ENCODE measurements at places on chromosomes 4 and X.

DNA sequence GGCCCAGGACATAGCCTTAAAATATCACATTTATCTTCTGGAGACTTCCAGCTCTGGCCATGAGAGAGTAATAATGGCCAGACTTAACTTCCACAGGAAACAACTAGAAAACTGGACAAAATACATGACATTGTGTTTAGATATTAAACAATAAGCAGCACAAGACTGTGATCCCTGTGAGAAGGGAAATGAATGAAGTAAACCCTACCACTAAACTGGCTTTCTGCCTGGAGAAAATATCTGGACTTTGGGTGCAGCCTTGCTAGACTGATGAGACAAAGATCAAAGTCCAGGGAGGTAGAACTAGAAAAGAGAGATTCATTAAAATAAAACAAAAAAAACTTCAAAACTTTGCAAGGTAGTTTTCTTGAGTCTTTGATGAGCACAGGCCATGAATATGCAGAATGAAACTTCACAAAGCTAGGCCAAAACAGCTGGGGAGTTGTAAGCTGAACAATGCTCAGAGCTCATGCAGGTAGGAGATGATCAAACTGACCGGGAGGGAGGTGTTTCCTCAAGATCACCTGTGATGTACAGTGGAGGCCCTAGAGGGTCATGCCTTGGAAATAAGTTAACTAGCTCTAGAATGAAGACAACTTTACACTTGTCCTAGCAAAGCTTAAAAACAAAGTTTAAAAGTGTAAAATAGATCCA is 147.0 kb upstream of the SH3RF1 start:
- DNase-seq = no peak

DNA sequence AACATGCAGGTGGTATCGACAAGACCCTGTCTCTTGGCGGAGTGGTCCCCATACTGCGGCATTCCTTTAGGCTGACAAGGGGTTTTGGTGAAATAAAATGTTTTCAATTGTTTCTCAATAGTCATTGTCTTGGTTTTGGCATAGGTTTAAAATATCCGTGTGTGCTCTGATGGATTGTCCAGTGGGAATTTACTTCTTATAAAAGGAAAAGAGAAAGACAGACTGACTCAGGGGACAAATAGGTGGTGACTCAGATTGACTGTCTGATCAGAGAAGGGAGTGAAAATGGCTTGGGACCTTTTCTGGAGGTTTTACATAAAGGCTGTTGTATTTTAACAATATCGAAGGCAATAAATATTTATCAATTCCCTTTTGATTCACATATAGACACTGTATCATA is 129.8 kb downstream of the SORBS2 start:
- DNase-seq = no peak

- DNase-seq = no peak
Observed at GRCh38 chr4:160284516-160284915, 1181.6 kb downstream of the RAPGEF2 start.

DNA sequence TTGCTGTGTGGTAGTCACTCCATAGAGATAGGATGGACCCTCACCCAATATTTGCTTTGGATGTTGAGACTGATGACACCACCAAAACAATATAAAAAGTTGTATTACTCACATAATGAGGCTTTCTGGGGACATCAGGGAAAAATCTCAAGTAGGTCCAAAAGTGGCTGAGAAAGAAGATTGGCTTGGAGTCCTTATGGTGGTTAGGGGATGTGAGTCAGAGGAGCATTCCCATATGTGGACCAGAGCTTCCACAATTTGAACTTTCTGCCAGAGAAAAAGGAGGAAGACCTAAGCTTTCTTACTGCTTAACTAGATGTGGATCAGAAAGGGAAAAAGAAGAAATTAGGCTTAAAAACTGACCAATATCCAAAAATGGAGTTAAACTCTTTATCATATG is 460.5 kb downstream of the SH3BGRL start:
- no peak for DNase-seq

GRCh38 chrX:43870011-43870410 is 12.2 kb downstream of the MAOB start:
- DNase-seq = no peak

GRCh38 chr4:173835903-173836302 is 305.9 kb upstream of the HAND2 start:
- no peak for DNase-seq

GRCh38 chr4:74369855-74370254 is 4.9 kb downstream of the EREG start:
- DNase-seq = no peak

GRCh38 chrX:107508925-107509324 is 59.5 kb downstream of the FRMPD3 start:
- DNase-seq = no peak

- DNase-seq = no peak
Observed at GRCh38 chr4:183716302-183716701, 57.2 kb downstream of the TRAPPC11 start.

- no peak for DNase-seq
Observed at GRCh38 chr4:10081218-10081606, 35.4 kb downstream of the WDR1 start.

- no peak for DNase-seq
Observed at GRCh38 chr4:188015025-188015940, 19.7 kb downstream of the ZFP42 start.

DNA sequence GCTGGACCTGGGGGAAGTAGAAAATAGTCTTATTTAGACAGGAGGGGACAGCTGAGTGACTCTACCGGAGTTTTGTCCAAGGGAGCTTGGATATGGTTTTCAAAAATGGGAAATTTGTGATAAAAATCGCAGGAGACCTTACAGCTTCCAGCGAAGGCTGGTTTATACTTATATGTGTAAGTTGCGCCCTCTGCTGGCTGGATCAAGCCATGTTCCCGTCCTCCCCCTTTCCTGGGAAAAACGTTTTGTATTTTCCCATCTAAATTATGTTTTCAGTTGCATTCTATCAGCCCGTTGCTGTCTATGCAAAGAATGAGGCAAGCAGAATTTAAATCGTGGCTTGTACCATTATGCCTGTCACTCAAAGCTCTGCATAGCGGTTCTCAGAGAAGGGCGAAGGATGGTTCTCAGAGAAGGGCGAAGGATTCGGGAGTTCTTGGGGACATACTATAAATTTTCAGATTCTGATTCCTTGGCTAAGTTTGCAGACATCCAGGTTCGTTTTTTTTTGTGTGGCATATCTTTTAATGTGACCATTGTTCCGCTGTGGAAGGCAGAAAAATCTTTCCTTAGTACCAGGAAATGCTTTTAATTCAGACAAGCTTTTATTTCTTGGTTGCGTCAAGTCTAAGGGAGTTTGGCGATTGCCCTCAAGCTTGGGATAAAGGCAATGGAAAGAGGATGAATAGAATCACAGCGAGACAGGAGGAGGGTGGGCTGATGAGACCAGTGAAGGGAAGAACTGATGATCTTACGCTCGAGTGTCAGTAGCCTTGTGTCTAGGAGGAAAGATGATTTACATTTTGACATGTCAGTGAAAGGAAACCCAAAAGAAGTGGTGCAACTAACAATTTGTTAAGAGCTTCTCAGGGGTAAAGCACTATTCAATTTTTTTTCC is 128.5 kb upstream of the ARX start:
- peak; percentile 1 for DNase-seq

All from amygdala (tissue), 56 donors.